NCI-H524 (cell line): ENCODE measurements at places on chromosomes 5 and 9.

- DNase-seq: peak; percentile 99
Observed at GRCh38 chr5:14161825-14162556, 18.8 kb downstream of the TRIO start.

GRCh38 chr9:134823623-134824022 lies 57.0 kb upstream of the FCN2 start:
- no peak for DNase-seq

- DNase-seq: no peak
Observed at GRCh38 chr5:87410931-87411330, 1.8 kb downstream of the CCNH start.

GRCh38 chr5:109304309-109304708 lies 105.5 kb downstream of the PJA2 start:
- DNase-seq: no peak

DNA sequence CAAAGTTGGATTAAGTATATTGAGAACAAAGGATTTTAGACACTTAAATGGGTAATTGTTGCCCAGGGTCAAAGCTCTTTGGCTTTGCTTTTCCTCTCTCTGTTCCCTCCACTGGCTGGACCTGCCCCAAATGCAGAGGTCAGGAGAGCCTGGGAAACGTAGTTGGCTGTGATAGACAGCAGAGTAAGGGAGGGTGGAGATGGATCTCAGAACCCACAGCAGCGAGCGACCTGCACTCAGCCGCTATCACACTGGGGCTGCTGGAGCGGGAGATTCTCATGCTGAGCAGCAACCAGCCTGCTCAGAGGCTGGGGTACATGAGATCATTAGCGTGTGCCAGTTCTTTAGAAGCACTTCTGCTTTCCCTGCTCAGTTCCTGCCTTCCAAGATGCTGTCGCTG lies 71.8 kb upstream of the TTC23L start:
- no peak for DNase-seq

GRCh38 chr9:36895744-36896260 lies 138.3 kb downstream of the PAX5 start:
- no peak for DNase-seq

- no peak for DNase-seq
Observed at GRCh38 chr5:32390819-32391591, 53.5 kb downstream of the ZFR start.

GRCh38 chr9:127769929-127770582 lies 8.4 kb downstream of the SH2D3C start:
- DNase-seq: no peak

DNA sequence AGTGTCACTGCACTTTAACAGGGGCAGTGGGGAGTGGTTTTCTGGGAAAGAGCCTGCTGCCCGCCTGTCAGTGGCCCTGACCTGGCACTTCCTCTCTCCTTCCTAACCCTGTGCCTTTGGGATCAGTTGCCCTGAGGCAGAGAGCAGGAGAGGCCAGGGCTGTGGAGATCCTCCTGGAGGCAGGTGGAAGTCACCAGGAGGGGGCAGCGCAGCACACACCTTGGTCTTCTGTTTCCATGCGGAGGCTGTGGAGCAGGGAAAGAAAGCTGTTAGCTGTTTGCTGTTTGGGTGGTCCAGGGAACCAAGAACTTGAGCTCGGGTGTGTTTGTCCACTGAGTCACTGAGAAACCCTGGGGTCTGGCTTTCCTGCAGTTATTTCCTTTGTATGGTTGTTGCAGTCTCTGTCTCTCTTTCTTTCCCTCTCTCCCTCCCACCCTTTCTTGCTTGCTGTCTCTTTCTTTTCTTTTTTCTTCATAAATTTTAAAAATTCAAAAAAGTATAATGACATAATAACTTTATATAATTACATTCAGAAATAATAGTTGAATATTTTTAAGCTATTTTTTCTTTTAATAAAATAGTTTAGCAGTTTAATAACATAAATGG lies 28.1 kb downstream of the NTRK2 start:
- DNase-seq: no peak

- DNase-seq: no peak
Observed at GRCh38 chr9:1048231-1048619, 1.9 kb upstream of the DMRT2 start.

DNA sequence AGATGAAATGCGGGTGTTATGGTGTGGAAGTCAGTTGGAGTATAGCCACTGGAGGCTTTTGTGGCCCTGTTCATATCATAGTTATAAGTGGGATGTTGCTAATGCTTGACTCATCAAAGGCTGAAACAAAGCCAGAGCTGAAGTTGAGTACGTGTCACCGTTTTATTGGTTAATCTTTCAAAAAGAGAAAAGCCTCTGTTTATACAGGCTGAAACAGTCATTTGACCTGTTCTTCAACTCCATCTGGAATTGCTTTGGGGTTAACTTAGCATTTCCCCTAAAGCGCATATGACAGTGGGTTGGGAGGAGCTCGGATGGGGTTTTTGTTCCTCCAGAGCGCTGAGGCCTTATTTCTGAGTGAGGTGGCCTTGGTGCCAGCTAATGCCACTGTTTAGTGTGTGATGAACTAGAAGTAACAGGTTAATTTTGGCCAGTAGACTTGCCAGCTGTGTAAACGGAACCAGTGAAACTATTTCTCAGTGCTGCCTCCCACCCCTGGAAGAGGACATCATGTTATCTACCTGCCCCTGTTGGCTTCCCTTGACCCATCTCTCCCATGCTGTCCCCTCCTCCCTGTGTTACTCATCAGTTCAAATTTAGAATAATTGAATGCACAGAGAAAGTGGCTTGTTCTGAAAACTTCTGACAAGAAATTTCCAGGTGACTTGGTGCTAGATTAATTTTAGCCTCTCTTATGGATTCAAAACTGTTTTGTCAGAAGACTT lies 34.2 kb downstream of the MTAP start:
- no peak for DNase-seq

DNA sequence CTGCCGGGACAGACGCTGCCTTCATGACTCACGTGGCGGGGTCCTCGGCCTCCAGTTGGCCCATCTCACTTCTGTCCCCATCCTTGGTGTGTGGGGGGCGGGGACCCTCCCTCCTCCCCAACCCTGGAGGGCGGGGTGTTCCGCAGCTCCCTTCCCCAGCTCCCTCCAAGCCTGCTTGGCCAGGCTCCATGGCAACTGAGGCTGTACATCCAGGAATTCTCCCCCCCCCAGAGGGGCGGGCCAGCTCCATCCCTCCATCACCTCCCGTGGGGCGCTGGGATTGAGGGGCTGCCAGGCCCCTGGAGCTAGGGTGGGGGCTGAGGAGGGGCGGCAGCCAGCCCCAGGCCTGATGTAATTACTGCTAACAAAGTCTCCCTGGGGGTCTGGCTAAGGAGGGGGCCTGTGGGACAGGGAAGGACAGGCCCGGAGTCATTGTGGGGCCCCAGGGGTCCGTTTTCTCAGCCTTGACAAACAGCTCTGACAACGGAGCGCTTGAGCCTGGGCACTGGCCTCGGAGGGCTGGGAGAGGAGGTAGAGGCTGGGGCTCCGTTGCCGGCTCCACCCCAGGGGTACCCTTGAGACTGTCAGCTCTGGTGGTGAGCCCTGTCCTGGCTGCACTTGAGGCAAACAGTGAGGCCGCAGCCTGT lies 8.0 kb downstream of the DIPK1B start:
- no peak for DNase-seq

DNA sequence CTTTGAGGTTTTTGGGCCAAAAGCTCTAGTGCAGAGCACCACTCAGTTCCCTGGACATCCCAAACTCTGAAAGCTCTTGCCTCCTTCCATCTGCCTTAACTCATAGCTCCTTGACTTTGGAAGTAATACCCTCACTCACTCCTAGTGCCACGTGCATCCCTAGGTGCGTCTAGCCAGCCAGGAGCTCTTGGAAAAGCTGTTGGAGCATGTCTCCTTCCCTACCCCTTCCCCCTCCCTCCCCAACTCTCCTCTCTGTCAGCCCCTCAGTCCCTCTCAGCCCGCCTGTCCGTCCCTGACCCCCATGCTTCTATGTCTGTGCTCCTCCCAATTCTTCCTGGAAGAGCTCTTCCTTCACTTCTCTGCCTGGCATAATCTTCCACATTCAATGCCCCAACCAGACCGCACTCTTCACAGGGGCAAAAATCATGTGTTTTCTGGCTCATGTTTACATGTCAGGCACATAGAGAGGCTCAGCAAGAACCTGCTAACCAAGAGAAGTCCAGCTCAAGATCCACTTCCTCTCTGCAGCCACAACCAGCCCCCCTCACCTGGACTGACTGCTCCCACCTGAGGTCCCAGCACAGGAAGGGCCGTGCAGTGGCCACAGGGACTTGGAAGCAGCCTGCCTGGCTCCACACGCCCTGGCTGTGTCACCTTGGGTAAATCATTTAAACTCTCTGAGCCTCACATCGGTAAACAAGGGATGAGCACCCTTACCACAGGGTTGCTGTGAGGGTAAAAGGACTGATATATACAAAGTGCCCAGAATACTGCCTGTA lies 58.4 kb downstream of the WHRN start:
- no peak for DNase-seq

GRCh38 chr5:4018007-4018406 lies 422.4 kb downstream of the IRX1 start:
- DNase-seq: no peak

DNA sequence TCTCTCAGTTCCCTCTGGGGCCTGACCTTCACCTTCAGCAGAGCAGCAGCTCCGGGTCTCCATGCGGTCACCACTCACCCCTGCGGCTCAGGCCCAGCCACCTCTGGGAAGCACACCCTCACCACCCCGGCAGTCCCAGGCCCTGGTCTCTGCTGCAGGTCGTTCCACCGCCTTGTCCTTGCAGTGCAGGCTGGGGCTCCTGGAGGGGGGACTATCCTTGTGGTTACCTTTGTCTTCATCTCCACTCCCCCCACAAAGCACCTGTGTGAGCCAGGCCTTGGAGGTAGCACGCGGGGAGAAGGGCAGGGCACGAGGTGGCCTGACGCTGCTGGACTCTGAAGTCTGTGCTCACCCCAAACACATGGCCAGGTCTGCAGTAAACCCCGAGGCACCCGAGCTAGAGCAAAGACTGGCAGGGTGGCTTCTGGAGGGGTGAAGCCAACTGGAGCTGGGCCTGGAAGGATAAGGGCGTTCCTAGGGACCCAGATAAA lies 33.2 kb upstream of the RXRA start:
- DNase-seq: no peak

- no peak for DNase-seq
Observed at GRCh38 chr5:78660401-78660800, 11.8 kb upstream of the LHFPL2 start.

DNA sequence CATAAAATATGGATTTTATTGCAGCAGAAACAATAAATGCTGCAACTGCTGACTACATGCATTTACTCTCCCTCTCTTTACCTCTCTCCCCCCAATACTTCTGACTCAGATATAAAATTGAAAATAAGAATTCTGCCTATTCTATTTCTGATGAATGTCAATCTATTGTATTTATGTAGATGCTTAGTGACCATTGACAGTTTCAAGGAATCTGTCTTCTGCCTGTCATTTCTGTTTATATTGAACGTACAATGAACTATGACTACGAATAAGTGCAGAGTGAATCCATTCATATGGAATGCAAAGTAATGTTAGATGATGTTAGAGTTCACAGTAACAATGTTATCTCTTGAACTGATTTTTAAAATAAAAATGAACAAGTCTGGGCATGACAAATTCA lies 898 bp downstream of the CDH10 start:
- DNase-seq: no peak

DNA sequence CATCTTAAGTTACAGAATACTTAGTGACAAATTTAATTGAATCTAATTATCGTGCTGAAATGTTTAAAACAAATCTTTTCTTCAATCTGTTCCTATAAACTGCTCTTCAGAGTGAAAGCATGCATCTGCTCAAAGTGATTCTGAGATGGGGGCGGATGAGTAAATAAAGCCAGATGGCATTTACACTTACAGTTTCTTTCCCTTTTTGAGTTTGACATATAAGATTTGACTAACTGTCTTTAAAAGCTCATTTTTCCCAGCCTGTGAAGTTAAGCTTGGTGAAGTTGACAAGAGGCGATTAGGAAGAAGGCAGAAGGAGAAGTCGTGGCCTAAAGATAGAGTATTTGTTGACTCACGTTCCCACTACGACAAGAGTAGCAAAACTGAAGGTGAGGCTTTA lies 137.4 kb downstream of the LPAR1 start:
- peak; percentile 97 for DNase-seq

DNA sequence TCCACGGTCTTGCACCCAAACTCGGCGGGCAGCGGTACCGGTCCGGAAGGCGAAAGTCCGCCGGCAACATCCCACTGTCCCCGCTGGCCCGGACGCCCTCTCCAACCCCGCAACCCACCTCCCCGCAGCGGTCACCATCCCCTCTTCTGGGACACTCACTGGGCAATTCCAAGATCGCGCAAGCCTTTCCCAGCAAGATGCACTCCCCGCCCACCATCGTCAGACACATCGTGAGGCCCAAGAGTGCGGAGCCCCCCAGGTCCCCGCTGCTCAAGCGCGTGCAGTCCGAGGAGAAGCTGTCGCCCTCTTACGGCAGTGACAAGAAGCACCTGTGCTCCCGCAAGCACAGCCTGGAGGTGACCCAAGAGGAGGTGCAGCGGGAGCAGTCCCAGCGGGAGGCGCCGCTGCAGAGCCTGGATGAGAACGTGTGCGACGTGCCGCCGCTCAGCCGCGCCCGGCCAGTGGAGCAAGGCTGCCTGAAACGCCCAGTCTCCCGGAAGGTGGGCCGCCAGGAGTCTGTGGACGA lies 33.3 kb downstream of the CD180 start:
- no peak for DNase-seq

GRCh38 chr9:12760758-12761157 lies 14.1 kb upstream of the LURAP1L start:
- no peak for DNase-seq
